ENCODE measurements at places on chromosomes 11 and 22.
A peak's percentile ranks its signal among the peaks of the same experiment; 100 is the strongest.

DNA sequence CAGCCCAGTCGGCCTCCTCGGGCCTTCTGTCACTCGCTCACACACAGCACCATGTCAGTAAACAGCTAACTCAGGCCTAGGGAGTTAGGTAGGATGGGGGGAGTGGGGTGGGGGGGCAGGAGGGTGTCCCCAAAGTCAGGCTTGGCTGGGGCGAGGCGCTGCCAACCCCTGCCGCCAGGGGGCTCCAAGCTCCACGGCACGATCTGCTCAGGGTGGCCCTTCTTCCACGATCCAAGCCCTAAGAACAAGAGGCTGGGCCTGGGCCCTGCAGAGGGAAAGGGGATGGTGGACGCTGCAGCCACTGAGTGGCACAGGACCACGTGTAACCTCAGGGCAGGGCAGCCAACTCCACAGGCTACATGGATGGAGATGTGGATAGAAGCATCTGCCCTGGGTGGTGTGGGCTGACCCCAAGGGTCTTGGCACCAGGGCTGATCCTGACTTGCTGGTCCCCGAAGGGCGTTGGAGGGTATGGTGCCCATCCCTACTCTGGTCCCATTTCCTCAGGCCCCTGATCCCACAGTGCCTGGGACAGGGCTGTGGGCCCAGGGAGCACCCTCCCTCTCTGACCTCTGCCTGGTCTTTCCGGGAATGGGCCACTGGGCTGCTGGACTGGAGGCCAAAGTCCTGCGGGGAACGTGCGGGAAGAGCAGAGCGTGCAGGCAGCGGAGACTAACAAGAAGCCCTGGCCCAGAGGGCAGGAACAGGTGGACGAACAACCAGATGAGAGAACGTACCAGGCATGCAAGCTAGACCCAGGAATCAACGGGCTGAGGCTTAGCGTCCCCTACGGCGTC is 29.1 kb upstream of the TXNRD2 start:
- peak; percentile 85 for DNase-seq

DNA sequence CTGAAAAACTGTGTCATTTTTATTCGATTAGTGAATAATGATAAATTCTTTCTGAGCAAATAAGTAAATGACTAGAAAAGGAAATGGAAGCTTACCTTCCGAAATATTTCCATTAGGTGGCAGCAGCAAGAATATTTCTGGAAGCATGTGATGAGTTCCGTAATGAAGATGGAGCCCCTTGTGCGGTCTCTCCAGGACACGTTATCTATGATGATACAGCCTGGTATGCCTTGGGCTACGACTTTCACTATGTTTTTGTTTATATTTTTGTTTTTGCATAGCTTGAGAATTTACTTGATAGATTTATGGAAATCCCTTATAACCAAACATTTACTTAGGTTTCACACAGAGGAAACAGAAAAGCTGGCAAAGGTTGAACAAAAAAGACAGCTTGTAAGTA is 25.7 kb downstream of the CASP5 start:
- no peak for DNase-seq

DNA sequence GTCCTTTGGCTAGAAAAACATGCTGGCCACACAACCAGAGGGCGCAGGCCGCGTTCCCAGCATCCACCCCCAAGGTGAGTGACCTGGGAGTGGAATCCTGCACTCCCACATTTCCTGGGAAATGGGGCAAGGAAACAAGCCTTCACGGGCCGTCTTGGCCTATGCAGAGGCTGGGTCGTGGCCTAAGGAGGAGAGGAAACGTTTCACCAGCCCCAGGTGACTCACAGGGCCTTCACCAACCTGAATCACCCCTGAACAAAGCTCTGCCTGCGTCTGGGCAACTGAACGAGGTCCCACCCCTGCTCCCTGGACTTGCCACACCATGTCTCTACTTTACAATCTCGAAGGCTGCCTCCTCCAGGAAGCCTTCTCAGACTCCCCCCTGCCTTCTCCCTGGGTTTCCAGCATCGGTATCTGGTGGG is 13.2 kb downstream of the MYH9 start:
- no peak for DNase-seq

DNA sequence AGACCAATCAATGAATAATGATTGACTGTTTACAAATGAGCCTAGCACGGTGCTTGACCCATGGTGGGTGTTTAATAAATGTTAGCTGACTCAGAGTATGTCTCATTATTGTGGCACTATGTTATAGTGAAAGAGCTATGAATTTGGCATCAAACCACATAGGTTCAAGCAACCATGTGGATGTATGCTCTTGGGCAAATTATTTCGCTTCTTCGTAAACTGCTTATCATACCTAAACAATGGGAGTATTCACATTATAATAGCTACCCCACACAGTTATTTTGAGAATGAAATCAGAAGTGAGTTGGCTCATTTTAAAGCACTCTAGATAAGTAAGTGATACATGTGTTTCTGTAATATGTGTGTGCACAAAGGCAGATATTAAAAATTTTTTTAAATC is 118.7 kb upstream of the HSD17B12 start:
- no peak for DNase-seq

DNA sequence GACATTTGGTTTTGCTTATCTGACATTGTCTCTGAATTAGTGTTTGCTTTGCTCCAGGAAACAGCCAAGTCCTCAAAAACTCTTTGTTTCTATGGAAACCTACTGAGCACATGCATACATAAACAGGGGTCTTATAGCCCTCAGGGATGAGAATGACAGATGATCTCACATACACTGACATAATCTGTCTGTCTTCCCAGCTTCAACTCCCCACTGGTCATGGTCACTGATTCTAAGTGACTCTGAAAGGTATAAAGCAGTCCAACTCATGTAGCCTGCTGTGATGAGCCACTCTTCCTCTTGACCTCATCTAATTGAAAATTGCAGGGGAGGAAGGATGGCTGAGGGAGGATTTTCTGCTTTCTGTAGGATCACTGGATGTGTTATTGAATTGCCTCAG is 12.6 kb downstream of the ZNF143 start:
- no peak for DNase-seq

GRCh38 chr11:133982876-133983275 is 26.1 kb upstream of the IGSF9B start:
- DNase-seq = no peak

DNA sequence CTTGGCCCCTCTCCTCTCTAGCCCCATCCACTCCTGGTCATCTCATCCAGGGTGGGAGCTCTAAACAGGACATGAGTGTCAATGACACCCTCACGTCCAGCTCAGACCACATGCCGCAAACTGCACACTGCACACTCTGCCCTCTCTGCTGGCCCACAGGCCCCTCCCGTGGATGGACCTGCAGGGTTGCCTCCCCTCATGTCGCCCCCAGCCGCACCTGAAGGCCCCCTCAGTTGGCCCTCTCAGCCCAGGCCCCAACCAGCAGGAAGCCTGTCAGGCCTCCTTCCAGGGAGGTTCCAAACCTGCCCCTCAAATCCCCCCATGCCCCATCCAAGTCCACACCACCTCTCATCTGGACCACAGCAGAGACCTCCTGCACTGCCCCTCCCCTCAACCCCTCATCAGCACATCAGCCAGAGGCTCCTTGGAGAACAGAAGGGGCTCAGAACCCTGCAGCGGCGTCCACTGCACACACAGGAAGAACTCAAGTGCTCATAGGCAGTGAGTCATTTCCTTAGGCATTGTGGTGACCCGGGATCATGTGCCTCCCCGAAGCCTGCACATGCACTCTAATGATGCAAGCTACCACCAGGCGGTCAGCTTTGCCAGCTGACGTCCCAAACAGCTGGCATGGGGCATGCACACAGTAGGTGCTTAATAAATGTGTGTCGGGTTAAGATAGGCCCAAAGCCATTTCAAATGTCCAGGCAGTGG is 12.9 kb upstream of the CDKN1C start:
- DNase-seq = no peak

DNA sequence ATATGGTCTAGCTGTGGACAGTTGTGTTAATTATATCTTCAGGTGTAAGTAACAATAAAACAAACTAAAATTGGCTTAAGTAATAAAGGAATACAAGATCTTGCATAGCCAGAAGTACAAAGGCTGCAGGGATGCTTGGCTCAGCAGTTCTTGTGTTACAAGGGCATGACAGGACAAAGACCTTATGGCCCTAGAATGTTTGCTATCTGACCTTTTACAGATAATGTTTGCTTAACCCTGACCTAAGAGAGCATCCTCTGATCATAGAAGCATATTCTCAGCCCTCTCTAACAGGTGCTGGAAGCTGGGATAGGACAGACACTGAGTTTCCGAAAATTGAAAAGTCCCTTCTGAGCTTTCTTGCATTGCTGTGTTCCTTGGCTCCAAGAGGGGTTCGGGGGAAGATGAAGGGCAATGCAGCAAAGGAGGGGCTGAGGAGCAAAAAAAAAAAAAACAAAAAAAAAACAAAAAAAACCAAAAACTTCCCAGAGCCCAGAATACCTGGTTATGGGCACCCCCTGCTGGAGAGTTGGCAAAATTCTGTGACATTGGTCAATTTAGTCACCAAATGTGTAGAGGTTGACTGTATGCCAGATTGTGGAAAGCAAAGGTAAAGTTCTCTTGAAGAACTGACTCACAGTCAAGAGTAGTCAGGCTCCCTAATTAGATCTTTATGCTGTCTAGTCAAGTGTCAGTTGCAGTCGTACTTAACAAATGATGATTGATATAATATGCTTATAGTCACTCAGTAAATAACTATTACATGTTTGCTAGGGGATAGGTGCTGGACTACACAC is 10.4 kb upstream of the HIKESHI start:
- peak; percentile 63 for DNase-seq

DNA sequence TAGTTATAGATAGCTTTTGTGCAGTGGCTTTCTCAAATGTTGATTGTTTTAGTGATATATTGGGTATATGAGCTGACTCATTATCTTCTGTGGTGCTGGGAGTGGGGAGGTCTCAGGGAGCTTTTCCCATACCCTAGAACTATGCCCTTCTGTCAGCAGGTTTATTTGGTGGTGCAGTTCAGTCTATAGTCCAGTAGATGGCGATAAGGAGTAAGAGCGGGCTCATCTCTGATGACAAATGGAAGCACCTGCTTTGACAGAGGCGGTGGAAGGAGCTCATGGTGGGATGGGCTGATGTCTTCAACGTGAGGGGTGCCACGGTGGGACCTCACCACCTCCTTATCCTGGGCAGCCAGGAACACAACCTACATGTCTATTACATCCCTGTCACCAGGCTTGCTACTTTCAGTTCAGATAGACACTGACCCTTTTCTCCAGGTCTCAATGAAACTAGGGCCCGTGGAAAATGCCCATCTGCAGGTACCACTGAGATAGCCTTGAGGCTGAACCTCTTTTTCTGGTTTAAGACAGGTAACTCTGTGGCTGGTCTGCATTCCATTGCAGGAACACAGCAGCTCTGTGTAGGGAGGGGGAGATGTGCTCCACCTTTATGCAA is 13.0 kb upstream of the OR6A2 start:
- DNase-seq = peak; percentile 32

- no peak for DNase-seq
Observed at GRCh38 chr11:116171271-116172140, 601.3 kb downstream of the BUD13 start.

- DNase-seq = no peak
Observed at GRCh38 chr11:84250834-84251613, 964.9 kb upstream of the CCDC90B start.

GRCh38 chr22:46023558-46023981 is 46.6 kb upstream of the WNT7B start:
- DNase-seq = no peak

- no peak for DNase-seq
Observed at GRCh38 chr11:1926156-1927025, 6.9 kb downstream of the TNNT3 start.

- no peak for DNase-seq
Observed at GRCh38 chr11:111745719-111746504, 20.3 kb downstream of the PPP2R1B start.

DNA sequence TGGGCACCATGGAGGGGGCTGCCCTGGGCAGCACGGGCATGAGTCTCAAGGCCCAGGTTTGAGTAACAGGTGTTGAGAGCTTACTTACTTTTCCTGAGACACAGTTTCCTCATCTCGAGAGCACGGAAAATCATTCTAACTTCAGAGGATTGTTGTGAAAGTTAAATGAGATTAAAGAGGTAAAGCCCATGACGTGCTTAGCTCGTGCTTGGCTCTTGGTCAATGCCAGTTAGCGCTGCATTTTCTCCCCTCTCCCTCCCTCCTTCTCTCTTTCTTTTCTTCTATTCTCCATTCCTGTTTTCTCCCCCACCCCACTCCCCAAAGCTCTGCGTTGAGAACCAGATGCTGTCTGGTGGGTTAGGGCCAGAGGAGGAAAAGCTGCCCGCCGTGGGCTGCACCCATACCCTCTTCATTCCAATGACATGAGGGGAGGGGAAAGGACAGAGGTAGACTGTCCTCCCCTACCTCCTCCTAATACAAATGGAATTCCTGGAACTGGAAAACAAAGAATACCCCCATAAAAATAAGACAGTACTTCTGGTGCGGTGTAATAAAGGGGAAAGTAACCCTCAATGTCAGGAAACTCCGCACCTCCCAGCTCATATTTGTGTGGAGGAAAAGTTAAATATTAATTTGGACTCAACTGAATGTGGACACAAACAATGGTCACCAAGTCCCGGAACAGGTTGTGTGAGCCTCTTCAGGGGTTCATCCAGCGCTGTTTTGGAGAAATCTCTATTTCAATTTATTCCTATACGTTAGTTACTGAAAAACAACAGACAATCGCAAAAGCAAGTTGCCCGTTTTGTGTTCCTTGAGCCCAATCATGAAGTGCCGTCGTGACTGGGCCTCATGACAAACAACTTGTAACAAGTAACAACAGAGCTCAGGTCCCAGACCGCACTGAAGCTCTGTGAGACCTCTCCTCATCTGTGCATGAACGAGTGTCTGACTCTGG is 54.8 kb upstream of the B3GAT1 start:
- DNase-seq = no peak

- DNase-seq = no peak
Observed at GRCh38 chr22:40728731-40729189, 49.5 kb downstream of the MCHR1 start.

DNA sequence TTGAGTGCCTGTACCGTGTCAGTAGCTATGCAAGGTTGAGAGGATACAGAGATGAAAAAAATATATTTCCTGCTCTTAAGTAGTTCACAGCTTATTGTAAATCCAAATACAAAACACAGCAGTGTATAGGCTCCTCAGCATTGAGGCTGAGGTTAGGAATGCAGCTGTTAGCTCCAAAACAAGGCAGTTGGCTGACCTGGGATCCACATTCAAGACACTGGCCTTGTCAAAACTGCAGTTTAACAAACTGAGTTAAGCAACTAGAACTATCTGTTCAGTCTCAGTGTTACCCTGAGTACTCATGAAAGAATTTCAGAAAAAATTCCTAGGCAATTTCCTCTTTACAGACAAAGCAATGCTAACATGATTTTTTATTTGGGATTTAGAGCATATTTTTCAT is 42.8 kb downstream of the REXO2 start:
- DNase-seq = no peak

DNA sequence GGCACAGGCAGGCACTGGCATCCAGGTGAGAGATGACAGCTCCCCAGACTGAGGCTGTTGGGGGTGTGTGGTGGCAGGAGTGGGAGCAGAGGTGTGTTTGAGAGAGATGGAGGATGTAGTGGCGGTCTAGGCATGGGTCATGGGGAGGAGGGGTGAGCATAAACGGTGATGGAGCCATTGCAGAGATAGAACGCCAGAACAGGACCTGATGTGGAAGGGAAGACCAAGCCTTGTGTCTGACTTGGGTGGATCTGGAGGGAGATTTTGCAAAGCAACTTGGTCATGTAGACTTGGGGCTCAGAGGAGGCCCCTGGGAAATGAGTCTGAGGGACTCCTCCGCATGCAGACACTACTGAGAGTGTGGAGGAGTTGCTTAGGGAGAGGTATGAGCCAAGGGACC is 50.0 kb upstream of the CLDN5 start:
- DNase-seq = no peak

- no peak for DNase-seq
Observed at GRCh38 chr11:132704781-132705375, 827.4 kb downstream of the OPCML start.

- no peak for DNase-seq
Observed at GRCh38 chr11:67656278-67656922, 5.9 kb upstream of the ACY3 start.
